ENCODE measurements at places on chromosomes 7 and 10. TPM values are rescaled to one million over a fixed set of nuclear protein-coding genes. Genes with fewer than 3 reads are reported as not detected.

Gene NKX1-2
- total RNA-seq, result not detected

Gene NEUROG3
- total RNA-seq, result not detected

Gene PPIF
- total RNA-seq, result 73.3 TPM

Gene SLC13A4
- total RNA-seq, result not detected

Gene CTAGE4
- total RNA-seq, result 1.2 TPM

Gene SPDYE9
- total RNA-seq, result not detected

Gene BICC1
- total RNA-seq, result not detected

Gene FIGNL1
- 14.3 TPM for total RNA-seq

Gene BLVRA
- 11.2 TPM for total RNA-seq

Gene CPXM2
- total RNA-seq, result not detected

Gene GPR85
- not detected for total RNA-seq

Gene DDC
- total RNA-seq, result not detected

Gene DLX6
- total RNA-seq, result not detected

Gene OR2A5
- not detected for total RNA-seq

Gene VSTM4
- total RNA-seq, result 0.12 TPM

Gene HTRA1
- 0.49 TPM for total RNA-seq

Gene PLEKHS1
- not detected for total RNA-seq

Gene GPER1
- 1.3 TPM for total RNA-seq

Gene C10orf67
- total RNA-seq, result not detected

Gene CCZ1
- 75.6 TPM for total RNA-seq

Gene DYNC1I1
- total RNA-seq, result not detected

Gene RNLS
- total RNA-seq, result 3.0 TPM

Gene TUBB8
- total RNA-seq, result not detected

Gene AKR1E2
- 25.1 TPM for total RNA-seq

Gene HOXA11
- total RNA-seq, result not detected

Gene MALRD1
- 0.16 TPM for total RNA-seq

Gene GBF1
- total RNA-seq, result 37.2 TPM
